ENCODE measurements at places on chromosomes 3 and 15. TPM values are rescaled to one million over a fixed set of nuclear protein-coding genes. Genes with fewer than 3 reads are reported as not detected.

DNA sequence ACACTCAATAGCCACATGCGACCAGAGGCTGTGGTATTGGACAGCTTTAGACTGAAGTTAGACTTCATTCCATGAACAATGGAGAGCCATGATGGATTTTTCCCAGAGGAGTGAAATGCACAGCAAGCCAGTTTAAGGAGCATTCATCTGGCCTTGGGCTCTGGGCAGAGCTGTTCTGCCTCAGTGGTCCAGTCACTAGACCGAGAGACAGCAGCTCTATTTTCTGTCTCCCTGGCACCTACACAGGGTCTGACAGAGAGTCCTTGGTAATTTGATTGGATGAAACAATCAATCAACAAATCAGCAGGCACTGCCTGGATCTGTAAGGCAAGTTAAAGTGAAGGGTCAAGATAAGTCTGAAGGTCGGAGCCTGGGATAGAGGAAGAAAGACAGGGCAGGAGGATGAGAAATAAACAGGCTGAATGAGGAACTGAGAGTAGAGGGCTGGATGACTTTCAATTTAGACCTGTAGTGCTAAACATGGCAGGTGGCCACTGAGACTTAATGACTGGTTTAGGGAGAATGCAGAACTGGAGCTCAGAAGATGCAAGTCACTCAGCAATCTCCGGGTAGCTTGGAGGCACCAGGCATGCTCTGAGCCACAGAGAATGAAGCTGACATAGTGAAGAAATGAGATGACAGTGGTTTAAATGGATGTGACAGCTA, 98.5 kb upstream of the SLC25A36 start:
- DNase-seq = no peak

DNA sequence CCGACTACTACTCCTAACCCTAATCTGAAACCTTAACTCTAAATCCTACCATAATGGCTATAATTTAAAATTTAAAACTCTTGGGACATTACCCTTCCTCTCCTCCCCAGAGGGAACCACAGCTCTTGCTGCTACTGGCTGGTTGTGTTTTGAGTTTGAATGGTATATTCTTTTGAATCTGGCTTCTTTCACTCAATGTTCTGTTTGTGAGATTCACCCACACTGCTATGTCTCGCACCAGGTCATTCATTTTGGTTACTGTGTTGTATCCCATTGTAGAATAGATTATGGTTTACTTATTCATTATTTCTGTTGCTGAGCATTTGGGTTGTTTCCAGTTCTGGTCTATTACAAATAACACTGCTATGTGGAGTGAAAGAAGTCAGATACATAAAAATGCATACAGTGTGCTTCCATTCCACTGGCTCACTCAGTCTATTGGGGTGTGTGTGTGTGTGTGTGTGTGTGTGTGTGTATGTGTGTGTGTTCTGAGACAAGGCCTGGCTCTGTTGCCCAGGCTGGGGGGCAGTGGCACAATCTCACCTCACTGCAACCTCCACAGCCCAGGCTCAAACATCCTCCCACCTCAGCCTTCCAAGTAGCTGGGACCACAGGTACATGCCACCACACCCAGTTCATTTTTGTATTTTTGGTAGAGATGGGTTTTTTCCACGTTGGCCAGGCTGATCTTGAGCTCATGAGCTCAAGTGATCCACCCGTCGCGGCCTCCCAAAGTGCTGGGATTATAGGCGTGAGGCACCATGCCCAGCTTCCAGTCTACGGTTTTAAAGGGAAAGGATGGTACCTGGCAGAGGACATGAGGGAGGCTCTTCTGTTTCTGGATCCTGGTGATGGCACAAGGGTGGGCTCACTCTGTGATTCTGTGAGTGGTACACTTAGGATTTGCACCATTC, 19.2 kb upstream of the SYNM start:
- DNase-seq = no peak

DNA sequence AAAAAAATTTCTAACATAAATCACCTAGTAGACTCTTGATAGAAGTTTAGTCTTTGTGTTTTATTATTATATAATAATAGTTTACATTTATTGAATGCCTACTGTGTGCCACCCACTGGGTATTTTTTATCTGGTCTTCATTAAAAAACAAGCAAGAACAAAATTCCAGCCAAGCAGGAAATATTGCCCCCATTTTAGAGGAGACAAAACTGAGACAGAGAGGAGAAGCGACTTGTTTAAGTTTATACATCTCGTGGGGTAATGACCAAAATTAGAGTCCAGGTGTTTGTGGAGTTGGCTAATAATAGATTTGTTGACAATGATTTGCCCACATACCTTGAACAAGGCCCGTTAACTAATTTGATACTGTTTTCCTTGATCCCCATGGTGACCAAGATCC, 33.1 kb upstream of the FBXL22 start:
- no peak for DNase-seq

GRCh38 chr3:112967425-112967824, 7.5 kb downstream of the CD200R1 start:
- DNase-seq = no peak

DNA sequence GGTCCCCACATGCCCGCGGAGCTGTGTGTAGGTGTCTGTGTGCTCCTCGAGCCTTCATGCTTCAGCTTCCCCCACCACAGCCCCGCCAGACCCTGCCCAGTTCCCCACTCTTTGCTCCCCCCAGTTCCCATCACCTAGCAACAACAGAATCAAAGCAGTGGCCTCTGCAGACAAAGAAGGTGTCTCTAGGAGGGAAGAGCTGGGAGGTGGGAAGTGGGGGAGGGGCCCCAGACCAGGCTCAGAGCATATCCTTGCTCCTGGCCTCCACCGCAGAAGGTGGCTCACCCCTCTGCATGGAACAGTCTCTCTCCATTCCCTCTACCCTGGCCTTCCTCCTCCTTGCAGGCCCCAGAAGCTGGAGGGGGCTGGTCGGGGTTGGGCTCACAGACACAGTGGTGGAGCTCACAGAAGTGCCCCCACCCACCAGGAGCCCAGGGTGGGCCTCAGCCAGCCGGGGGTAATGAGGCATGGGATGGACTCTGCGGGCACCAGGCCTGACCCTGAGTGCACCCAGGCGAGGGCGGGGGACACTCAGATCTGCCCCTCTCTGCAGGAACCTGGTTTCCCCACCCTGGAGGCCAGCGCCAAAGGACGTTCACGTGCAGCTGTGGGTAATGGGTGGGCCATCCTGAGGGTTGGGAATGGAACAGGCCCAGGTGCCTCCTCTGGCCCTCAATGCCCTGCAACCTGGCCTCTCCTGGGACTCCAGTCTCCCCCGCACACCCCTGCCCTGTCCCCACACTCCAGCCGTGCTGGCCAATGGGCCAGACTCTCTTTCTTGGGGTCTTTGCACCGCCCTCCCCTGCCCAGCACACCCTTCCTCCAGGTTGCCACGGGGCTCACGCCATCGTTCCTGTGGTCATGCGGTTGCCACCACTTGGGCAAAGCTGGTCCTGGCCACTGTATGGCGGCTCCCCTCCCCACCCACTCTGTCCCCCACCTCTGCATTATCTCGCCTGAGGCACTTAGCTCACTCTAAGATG, 53.4 kb downstream of the TPRA1 start:
- no peak for DNase-seq

DNA sequence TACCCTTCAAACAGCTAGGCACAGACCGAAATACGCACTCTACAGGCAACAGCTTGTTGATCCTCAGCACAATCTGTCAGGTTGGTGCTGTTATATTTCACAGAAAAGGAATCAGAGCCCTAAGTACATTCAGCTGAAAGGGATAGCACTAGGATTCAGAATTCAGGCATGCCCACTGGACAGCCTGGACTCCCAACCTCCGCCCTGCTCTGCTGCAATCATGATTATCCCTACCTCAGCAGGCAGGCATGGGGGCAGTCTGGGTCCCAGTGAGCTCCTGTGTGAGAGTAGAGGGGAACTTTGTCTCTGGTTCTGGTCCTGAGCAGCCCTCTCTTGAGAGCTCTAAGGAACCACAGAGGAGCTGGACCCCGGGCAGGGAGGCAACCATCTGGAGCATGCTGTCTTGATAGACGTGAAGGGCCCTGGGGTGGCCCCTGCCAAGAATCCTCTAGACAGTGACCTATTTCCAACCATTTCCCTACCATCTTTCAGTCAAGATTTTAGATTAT, 23.4 kb upstream of the NOX5 start:
- no peak for DNase-seq

DNA sequence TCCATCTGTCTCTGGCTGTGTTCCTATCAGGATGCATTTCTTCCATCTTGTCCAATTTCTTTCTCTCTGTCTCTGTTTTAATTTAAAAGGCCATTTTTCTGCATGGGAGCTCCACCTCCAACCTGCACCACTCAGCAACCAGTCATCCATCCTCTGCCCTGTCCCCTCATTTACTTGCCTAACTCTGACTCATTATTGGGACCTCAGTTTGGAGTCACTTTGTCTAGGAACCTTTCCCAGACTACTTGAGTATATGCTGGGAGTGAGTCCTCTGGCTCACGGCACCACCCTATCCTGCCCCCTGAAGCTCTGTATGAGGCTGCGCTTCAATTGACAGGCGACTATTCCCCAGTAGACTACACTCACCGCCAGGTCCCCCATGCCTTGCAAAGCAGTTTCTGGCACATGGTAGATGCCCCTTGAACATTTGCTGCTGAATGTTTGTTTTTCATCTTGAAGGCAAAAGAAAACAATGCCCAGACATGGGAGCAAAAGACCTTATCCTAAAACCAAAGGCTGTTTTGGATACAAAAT, 513.3 kb upstream of the CFAP20DC start:
- DNase-seq = no peak

Gene ZNF501
- 14.3 TPM for total RNA-seq

Gene PLSCR5
- not detected for total RNA-seq

Gene SLC49A4
- total RNA-seq = 20.0 TPM

Gene C3orf49
- not detected for total RNA-seq

Gene CP
- total RNA-seq = 1.9 TPM

All from urinary bladder (tissue), 4 donors.